ENCODE measurements at places on chromosomes 16 and 17.

DNA sequence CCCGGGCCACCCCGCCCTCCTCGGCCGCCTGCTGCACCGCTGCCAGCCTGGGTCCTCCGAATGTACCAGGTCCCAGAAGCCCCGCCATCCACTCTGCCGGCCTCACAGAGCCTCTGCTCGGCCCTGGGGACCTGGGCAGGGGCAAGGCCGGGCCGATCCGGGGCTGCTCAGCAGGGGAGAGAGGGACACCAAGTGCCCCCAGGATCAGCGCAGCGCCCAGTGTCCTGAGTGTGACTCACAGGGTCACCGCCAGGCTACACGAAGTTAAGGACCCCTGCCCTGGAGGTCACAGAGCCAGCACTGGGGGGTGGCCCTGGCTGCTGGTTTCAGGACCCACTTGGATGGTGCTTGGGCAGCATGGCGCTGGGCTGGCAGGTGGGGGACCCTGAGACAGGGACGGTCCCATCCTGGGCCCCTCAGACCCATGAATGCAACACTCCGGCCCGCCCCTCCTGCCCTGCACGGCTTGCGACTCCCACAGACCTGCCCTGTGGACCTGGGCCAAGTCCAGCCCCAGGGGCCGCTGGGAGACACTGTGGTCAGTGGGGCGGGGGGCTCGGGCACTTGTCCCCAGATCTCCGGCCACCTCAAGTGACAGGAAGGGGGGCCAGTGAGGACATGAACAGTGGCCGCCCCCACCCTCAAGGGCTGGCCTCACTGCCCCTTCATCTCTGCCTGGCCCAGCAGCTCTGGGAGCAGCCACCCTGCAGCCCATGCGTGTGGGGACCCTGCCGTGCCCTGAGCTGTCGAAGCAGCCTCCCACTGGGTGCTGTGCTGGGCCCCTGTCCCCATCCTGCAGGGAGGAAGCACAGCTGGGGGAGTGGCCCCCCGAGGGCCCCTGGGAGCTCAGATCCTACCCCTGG lies 23.2 kb upstream of the SSTR5 start:
- no peak for DNase-seq

DNA sequence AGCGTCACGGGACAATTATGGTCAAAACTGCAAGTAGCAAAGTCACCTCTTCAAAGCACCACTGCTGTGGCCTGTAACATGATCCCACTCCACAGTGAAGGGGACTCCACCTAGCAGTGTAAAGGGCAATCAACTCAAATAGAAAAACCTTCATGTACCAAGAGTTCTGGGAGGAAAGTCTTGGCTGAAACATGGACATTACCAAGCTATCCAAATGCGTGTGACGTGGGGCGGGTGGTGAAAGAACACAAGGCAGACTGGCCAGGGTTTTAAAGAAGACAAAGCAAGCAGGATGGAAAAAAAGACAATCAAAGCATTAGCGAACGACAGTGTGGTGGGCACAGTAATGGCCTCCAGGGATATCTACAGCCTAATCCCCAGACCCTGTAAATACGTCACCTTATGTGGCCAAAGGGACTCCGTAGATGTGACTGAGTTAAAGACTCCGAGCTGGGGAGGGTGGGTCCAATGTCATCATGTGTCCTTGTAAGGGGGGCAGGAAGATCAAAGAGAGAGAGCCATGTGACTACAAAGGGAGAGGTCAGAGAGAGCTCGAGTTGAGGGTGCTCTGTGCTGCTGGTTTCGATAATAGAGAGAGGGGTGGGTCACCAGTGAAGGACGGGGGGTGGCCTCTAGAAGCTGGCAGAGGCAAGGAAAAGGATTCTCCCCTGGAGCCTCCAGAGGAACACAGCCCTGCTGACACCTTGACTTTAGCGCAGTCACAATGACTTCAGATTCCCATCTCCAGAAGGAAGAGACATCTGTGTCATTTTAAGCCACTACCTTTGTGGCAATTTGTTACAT lies 6.0 kb downstream of the HSDL1 start:
- no peak for DNase-seq

DNA sequence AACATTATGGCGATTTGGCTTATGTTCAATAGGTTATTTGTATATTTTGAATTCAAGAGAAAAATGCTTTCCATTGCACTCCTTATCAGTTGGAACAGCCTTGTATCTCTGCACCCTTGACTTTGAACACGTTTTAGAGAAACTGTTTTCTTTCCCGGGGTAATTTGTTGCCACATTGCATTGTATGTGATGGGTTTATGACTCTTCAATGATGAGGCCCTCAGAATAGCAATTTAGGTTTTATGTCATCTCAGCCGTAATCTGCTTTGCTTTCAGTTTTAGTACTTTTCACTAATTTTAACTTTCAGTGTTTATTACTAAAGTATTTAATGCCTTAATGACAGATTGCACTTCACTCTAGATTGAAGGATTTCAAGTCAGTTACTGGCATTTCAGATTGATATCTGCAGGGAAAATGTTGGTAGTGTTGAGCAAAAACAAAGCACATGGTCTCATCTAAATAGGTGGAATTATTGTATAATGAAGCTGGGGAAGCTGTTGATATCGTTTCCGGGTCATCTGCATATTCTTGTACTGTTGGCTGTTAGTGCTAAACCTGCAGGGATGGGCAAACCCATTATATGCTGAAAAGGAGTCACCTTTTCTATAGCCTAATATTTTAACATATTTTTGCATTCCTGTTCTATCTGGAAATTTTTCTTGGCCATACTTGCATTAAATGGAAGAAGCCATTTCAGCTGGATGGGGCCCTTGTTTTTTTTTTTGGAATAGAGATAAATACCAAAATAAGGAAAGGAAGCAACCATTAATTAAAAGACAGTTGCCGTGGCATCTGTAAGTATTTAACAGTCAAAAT lies 2.0 kb downstream of the LUC7L3 start:
- DNase-seq = no peak

GRCh38 chr16:84782846-84783245 lies 36.9 kb upstream of the CRISPLD2 start:
- no peak for DNase-seq

DNA sequence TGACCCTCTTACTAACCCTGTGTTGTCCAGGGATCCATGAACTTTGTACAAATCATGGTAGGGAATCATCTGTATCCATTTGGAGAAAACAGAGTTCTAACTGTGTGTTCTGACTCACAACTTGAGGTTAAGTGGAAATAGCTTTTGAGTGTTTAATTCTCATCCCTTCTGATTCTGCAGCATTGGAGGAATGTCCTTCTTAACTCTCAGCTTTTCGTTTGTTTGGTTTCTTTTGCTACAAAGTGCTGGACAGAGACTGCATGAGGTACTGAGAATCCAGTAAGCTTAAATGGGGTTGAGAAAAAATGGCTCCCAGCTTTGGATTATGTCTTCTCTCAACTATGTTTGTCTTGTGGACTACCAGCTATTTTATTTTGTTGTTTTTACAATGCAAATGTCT lies 352.1 kb upstream of the KIF2B start:
- DNase-seq = no peak

GRCh38 chr17:8222380-8222629 lies 11.9 kb upstream of the AURKB start:
- DNase-seq = no peak

- no peak for DNase-seq
Measured at GRCh38 chr17:39084558-39084957, 66.9 kb downstream of the PLXDC1 start.

DNA sequence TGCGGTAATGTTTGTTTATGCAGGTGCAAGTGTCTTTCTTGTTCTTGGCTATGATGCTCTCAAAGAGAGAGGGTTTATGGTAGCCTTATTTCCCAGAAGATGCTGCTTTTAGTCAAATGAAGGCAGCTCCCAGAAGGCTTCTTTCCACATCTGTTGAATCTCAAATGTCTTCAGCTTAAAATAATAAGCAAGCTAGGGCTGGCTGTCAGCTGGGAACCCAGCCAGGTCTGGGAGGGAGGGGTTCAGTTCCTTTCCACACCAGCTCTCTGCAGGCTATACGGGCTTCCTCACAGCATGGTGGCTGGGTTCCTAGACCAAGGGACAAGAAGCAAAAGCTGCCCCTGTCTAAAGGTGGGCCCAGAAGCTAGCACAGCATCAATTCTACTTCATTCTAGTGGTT lies 47.4 kb upstream of the ATF7IP2 start:
- DNase-seq = no peak

DNA sequence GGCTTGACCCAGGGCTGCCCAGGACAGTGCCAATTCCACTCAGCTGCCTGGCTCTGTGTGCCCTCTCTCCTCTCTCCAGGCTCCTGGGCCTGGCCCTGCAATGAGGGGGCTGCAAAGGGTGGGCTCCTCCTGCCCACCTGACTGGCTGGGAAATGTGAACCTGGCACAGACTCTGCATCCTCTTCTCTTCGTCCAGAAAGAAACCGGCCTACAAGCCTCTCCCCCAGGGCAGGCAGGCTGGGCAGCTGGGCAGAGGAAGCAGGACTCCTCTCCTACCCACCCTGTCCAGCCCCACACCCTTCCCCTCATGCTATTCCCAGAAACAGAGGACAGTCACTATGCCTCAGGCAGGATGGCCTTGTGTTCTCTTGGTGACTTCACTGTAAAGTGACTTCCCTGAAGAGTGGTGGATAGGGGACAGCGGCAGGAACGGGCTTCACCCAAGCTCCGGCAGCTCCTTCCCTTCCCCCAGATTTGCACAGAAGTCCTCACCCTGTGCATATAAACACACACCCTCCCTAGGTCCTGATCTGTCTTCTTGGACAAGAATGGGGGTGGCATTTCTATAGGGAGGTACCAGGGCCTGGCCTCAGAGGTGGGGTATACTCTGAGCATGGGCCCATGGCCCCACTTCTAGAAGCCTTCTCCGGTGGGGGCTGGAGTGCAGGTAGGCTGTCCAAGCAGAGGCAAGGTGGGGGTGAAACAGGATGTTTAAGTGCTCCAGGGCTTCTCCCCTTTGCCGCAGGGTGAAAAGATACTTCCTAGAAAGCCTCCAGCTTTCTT lies 4.9 kb upstream of the STAT5A start:
- DNase-seq = no peak

DNA sequence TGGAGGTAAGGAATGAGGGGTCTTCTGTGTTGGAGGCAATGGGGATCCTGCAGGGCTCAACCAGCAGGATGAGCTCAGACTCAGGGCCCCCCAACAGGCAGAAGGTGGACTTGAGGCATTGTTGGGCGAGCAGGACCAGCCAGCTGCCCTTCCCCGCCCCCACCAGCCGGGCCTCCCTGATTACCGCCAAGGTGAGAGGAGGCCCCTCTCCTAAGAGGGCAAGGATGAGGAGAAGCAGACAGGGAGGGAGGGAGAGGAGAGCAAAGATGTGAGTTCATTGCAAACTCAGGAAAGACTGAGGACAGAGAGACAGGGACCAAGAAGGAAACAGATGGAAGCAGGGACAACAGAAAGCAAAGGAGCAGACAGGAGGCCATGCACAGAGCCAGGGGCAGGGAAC lies 272.8 kb upstream of the XYLT1 start:
- DNase-seq = no peak

DNA sequence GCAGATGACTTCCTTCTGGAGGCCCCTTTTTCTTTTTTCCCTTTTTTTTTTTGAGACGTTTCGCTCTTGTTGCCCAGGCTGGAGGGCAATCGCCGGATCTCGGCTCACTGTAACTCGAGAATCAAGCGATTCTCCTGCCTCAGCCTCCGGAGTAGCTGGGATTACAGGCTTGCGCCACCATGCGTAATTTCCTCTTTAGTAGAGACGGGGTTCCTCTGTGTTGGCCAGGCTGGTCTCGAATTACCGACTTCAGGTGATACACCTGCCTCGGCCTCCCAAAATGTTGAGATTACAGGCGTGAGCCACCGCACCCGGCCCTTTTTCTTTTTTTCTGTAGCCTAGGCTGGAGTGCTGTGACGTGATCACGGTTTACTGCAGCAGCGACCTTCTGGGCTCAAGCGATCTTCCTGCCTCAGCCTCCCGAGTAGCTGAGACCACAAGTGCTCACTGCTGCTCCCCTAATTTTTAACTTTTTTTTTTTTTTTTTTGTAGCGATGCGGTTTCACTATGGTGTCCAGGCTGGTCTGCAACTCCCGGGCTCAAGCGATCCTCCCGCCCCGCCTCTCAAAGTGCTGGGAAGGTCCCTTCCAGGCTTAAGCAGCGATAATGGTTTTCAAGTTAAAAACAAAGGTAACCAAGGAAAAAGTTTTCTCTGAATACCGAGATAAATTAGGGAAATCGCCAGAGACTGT lies 956 bp upstream of the IST1 start:
- no peak for DNase-seq

GRCh38 chr17:72422505-72423285 lies 301.9 kb downstream of the SOX9 start:
- no peak for DNase-seq

GRCh38 chr17:43871946-43872690 lies 25.1 kb downstream of the CD300LG start:
- DNase-seq = no peak
